ENCODE measurements at places on chromosomes 6 and 20.

DNA sequence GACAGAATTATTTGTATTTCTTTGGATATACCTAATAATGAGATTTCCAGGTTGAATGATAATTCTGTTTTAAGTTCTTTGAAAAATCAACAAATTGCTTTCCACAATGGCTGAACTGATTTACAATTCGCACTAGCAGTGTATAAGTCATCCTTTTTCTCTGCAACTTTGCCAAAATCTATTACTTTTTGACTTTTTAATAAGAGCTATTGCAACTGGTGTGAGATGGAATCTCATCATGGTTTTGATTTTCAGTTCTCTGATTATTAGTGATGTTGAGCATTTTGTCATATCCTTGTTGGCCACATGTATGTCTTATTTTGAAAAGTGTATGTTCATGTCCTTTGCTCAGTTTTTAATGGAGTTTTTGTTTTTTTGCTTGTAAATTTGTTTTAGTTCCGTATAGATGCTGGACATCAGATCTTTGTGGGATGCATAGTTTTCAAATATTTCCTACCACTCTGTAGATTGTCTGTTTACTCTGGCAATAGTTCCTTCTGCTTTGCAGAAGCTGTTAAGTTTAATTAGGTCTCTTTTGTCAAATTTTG lies 409.8 kb upstream of the CITED2 start:
- DNase-seq: no peak

DNA sequence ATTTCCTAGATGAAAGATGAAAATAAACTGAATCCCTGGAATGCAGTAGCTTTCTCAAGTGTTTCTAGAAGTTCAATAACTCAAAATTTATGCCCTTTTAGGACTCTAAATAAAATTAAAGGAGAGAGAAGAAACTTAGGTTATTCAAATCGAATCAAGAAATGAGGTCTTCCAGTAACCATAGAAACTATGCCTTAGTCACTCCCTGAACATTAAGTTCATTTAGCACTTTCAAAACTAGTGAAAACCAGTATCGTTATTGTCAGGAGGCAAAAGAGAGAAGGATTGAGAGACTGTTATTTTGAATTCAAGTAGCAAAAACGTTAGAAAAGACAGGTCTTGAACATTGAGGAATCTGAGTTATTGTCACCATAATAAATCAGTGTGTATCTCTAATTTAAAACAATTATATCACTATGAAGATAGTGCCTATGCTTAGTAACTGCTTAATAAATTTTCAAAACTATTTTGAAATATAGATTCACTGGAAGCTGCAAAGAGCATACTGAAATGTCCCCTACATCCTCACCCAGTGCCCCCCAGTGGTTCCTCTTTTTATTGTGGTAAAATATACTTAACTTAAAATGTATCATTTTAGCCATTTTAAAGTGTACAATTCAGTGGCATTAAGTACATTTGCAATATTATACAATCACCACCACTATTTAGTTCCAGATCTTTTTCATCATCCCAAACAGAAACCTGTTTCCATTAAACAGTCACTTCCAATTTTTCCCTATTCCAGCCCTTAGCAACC lies 4.6 kb downstream of the RPP21 start:
- no peak for DNase-seq

DNA sequence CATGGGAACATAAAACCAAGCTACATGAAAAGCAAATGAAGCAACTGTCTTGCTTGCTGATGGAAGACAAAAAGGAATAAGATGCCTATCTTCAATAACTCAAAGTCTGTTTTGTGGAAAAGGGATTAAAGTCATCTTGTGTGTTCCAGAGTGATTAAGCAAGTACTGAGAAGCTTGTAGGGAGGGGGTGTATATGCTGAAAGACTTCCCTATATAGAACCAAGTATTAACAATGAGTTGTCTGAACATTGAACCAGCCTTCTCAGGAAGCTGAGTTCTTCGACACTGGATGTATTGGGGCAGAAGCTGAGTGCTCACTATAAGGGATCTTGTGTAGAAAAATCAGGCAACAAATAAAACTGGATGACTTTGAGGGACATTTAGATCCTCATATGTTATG lies 451.8 kb downstream of the CD83 start:
- DNase-seq: no peak

DNA sequence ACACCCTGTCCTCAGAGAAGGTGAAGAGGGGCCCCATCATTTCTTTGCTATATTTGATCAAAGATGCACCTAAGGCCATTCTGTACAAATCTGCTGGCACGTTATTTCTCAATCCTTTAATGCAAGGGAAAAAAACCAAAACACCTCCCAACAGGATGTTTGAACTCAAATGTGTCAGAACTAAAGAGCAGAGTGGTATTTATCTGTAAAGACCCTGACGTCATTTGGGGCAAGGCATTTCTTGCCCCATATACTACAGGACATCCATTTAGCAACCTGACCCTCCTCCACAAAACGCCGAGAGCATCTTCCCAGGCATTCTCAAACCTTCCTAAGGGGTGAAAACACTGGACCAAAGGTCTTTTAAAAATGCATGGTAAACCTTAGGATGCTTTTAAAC lies 50.8 kb downstream of the ZMYND8 start:
- no peak for DNase-seq

DNA sequence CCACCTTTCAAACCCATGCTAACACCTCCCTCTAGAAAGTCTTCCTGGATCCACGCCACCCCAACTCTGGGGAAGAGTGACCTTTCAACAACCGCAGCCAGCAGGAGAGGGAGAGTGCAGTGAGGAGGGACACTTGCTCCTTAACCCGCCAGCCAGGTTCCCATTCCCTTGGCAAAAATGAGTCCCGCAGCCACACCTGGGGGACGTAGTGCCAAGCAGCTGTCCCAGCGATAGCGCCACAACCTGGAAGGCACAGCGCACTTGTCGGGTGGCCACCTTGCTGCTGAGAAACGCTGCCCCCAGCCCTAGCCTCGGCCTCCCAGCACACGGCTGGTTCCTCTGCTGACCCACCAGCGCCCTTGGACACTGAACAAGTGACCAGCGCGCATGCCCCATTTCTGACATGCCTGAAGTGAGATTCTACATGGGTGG lies 119.3 kb downstream of the JPH2 start:
- DNase-seq: no peak
